ENCODE measurements at places on chromosomes 6 and 20.

DNA sequence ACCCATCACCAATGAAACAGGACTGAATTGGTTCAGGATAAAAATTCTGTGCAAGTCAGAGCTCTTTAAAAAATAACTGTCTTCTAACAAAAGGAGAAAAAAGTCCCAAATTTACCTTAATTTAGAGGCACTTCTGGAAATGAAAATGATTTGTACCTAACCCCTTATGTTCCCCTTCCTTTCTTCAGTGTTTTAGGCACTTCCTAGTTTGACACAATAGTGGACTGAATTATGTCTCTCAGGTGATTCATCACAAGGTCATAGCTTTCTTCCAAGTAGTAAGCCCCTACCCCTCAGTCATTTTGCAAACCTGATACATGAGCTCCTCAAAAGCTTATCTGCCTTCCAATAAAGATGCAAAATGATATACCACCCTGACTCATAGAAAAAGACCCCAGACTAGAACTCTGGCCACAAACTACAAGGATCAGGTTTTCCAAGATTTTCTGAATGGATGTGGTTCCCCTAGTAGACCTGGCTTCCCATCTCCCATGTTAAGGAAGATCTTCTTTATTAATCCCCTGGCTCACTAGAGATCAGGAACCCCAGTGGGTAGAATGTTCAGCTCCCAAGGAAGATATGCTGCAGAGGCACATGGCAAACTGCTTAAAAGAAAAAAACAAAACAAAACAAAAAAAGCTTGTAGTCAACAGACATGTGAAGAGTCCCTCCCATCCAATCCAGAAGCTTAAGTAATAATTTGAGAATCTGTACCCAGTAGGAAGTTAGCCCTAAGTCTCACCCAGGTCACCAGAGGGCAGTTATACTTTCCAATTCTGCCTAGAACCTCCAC, 3.6 kb downstream of the PPP1R10 start:
- H3K4me1 ChIP-seq: peaks cover 50% of the 10 kb centered on the region
- no peak for DNase-seq
- H3K27me3 ChIP-seq: no peaks in the 10 kb centered on the region
- peaks cover 67% of the 10 kb centered on the region for H3K36me3 ChIP-seq
- peak overlapping the region; percentile 97 for H3K4me3 ChIP-seq

- peak within 1 kb of the TSS; percentile 97 for H3K27ac ChIP-seq
- no peaks in the 10 kb centered on the region for H3K27me3 ChIP-seq
- H3K4me1 ChIP-seq: peaks cover 55% of the 10 kb centered on the region
- H3K4me3 ChIP-seq: peak within 1 kb of the TSS; percentile 96
Measured at GRCh38 chr20:62926229-62927127, at the start of gene DIDO1. DIDO1 (minus strand) TSS chr20:62926505.

GRCh38 chr20:39913274-39913673, 775.8 kb downstream of the MAFB start:
- no peaks in the 10 kb centered on the region for H3K4me1 ChIP-seq
- H3K36me3 ChIP-seq: no peaks in the 10 kb centered on the region
- H3K4me3 ChIP-seq: no peak overlapping the region
- no peak for DNase-seq

- H3K4me3 ChIP-seq: peak overlapping the region; percentile 71
- peaks cover 4% of the 10 kb centered on the region for H3K36me3 ChIP-seq
Measured at GRCh38 chr6:41372832-41373626, 37.6 kb downstream of the NCR2 start.

DNA sequence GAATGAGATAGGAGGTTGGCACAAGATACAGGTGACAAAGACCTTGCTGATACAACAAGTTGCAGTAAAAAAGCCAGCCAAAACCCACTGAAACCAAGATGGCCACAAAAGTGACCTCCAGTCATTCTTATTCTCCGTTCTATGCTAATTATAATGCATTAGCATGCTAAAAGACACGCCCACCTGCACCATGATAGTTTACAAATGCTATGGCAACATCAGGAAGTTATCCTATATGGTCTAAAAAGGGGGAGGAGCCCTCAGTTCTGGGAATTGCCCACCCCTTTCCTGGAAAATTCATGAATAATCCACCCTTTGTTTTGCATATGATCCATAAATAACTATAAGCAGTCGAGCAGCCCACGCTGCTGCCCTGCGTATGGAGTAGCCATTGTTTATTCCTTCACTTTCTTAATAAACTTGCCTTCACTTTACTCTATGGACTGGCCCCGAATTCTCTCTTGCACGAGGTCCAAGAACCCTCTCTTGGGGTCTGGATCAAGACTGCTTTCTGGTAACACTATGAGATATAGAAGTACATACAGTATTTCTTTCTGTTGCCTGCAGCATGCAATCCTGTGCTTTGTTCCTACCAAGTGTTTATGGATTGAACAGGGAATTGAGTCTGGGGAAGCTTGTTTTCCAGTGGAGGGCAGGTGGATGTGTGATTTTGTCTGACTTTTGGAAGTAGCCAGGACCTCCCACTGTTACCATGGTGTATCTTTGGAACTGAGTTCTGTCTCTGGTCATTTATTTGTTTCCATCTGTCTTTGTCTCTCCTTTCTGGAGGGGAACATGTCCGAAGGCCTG, 72.0 kb upstream of the TGM3 start:
- H3K4me1 ChIP-seq: no peaks in the 10 kb centered on the region
- no peak for DNase-seq
- no peak overlapping the region for H3K4me3 ChIP-seq
- H3K36me3 ChIP-seq: no peaks in the 10 kb centered on the region
- H3K27me3 ChIP-seq: peaks cover 36% of the 10 kb centered on the region
- H3K27ac ChIP-seq: no peak overlapping the region

- H3K36me3 ChIP-seq: no peaks in the 10 kb centered on the region
- DNase-seq: no peak
- H3K27me3 ChIP-seq: peaks cover 90% of the 10 kb centered on the region
- no peak overlapping the region for H3K27ac ChIP-seq
Measured at GRCh38 chr20:24795436-24795835, 153.6 kb upstream of the CST7 start.

GRCh38 chr20:24560571-24561491, 91.4 kb downstream of the SYNDIG1 start:
- DNase-seq: no peak
- no peaks in the 10 kb centered on the region for H3K4me1 ChIP-seq

DNA sequence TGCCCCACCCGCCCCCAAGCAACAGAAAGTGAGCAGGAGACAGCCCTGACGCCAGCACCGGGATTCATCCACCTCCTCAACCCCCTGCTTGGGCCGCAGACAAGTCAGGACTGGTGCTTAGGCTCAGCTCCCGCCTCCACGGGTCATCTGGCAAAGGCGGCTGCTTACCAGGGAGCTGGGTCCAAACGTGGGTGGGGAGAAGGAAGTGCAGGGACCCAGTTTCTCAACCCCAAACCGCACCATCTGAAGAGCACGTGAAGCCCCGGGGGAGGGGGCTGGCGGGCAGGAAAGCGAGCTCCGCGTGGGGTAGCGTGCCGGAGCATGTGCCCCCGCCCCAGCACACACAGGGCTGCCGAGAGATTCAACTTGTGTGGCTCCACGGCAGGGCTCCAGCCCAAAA, 87.2 kb downstream of the BMP7 start:
- no peaks in the 10 kb centered on the region for H3K36me3 ChIP-seq

DNA sequence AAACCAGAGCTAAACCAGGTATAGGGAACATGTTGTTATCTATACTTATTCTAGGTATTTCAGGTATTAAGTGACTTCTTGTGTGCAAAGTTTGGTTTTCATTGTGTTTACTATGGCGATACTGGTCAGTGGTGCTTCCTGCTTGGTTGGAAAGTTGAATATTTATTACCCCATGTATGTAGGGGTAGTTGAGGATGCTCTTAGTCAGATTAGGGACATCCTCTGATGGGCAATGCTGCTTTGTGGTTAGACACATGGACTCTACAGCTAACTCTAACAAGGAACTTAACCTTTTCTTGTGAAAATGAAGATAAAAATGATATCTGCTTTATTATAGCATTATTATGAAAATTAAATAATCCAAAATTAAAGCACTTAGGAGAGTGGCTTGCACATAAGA, 44.1 kb upstream of the ENPP1 start:
- peaks cover 14% of the 10 kb centered on the region for H3K27me3 ChIP-seq
- H3K27ac ChIP-seq: no peak overlapping the region
- peaks cover 2% of the 10 kb centered on the region for H3K4me1 ChIP-seq
- no peaks in the 10 kb centered on the region for H3K36me3 ChIP-seq
- H3K4me3 ChIP-seq: no peak overlapping the region
- DNase-seq: no peak

DNA sequence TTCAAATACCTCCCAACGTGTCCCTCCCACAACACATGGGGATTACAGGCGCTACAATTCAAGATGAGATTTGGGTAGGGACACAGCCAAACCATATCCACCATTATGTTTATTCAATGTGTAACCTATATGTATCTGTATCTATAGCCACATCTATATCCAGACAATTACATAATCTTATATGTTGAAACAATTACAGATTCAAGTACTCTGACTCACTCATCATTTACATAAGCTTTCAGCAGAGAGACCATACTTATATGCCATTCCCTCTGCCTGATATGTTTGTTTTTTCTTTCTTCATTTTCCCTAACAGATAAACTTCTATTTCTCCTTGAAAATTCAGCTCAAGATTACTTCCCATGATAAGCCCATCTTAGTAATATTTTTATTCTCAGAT, 163.6 kb downstream of the LAMA2 start:
- no peaks in the 10 kb centered on the region for H3K36me3 ChIP-seq
- H3K27me3 ChIP-seq: no peaks in the 10 kb centered on the region
- no peak for DNase-seq
- no peak overlapping the region for H3K27ac ChIP-seq
- H3K4me3 ChIP-seq: no peak overlapping the region
- H3K4me1 ChIP-seq: no peaks in the 10 kb centered on the region

DNA sequence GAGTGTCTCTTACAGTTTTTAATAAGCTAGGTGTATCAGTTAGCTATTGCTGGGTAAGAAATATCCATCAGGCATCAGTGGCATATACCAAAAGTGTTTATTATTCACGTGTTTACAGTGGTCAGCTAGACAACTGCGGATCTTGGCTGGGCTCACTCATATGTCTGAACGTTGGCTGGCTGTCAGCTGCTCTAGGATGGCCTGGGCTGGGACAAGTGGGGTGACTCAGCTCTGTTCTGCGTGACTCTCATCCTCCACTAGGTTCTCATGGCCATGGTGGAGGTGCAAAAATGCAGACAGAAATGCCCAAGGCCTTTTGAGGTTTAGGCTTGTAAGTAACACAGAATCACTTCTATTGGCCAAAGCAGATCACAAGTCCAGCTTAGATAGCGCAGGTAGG, 22.0 kb downstream of the ZNF341 start:
- H3K27me3 ChIP-seq: no peaks in the 10 kb centered on the region
- no peak for DNase-seq
- no peak overlapping the region for H3K27ac ChIP-seq
- H3K4me3 ChIP-seq: no peak overlapping the region
- peaks cover 14% of the 10 kb centered on the region for H3K36me3 ChIP-seq

DNA sequence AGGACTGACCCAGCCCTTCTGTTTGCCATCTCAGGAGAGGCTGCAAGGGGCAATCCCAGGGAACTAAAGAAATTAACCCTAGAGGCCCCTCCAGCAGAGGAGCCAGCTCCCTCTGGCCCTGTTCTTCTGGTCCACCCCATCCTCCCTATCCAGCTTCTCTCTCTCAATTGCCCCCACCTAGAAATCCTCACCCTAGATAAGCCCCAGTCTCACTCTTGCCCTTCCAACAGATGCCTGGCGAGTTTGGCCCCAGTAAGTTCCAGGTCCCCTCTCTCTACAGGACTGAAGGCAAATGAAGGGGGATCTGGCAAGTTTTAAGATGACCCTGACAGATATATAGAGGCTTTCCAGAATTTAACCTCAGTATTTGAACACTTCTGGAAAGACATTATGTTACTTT, 134.0 kb downstream of the THBS2 start:
- H3K4me3 ChIP-seq: no peak overlapping the region
- H3K27ac ChIP-seq: no peak overlapping the region
- H3K27me3 ChIP-seq: peaks cover 24% of the 10 kb centered on the region
- H3K36me3 ChIP-seq: no peaks in the 10 kb centered on the region

GRCh38 chr6:37257320-37257633, 295 bp upstream of the TBC1D22B start:
- peaks cover 7% of the 10 kb centered on the region for H3K36me3 ChIP-seq
- DNase-seq: no peak
- H3K27me3 ChIP-seq: peaks cover 6% of the 10 kb centered on the region

- H3K27me3 ChIP-seq: no peaks in the 10 kb centered on the region
- peaks cover 8% of the 10 kb centered on the region for H3K36me3 ChIP-seq
- peaks cover 25% of the 10 kb centered on the region for H3K4me1 ChIP-seq
- DNase-seq: no peak
- no peak overlapping the region for H3K27ac ChIP-seq
Measured at GRCh38 chr6:26478100-26478984, 20.6 kb downstream of the BTN2A1 start.

DNA sequence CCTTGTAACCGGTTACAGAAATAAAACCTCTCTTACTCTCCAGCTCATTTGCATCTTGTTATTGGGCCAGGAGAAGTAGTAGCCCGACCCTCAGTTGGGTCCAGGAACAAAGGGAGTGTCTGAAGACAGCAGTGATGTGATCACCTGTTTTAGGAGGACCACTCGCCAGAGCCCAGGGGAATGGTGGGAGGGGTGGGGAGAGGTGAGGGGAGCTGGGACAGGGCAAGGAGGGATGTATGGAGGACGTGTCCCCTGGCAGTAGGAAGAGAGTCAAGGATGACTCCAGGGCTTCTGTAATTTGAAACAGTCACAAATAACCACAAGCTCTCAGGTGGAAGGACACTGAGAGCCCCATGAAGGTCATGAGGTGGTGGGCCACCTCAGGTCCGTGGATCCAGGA, 1.4 kb upstream of the PCMTD2 start:
- peak overlapping the region; percentile 75 for H3K27ac ChIP-seq
- H3K36me3 ChIP-seq: peaks cover 20% of the 10 kb centered on the region
- H3K4me3 ChIP-seq: peak overlapping the region; percentile 77
- peaks cover 11% of the 10 kb centered on the region for H3K27me3 ChIP-seq
- DNase-seq: no peak

DNA sequence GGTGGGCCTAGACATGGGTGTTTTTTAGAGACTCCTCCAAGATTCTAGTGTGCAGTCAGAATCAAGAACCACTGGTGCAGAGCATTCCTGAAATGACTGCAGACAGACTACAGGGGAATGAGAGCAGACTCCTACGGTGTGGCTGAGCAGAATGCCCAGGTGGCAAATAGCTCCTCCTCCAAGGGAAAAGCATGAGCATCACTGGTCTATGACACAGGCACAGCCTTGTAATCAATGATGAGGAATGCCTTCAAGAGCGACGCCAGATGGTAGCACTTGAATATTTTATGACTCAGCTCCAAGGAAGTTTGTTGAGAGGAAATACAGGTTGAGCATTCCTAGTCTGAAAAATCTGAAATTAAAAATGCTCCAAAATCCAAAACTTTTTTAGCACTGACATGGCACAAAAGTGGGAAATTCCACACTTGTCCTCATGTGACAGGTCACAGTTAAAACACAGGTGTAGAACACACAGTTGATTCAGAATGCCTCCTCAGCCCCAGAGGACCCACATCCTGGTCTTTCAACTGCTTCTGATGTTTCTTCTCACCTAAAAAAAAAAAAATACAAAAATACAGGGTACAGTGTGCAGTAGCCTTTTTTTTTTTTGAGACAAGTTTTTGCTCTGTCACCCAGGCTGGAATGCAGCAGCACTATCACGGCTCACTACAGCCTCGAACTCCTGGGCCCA, 10.6 kb upstream of the FAM8A1 start:
- H3K27ac ChIP-seq: no peak overlapping the region
- no peaks in the 10 kb centered on the region for H3K27me3 ChIP-seq
- peaks cover 3% of the 10 kb centered on the region for H3K36me3 ChIP-seq
- no peak overlapping the region for H3K4me3 ChIP-seq
- peaks cover 2% of the 10 kb centered on the region for H3K4me1 ChIP-seq
- no peak for DNase-seq

Data from effector memory CD8-positive, alpha-beta T cell (primary cell).